ENCODE measurements at places on chromosomes 11 and 22.
A peak's percentile ranks its signal among the peaks of the same experiment; 100 is the strongest.

GRCh38 chr22:24072361-24072760, 61.3 kb downstream of the CABIN1 start:
- DNase-seq, result no peak

DNA sequence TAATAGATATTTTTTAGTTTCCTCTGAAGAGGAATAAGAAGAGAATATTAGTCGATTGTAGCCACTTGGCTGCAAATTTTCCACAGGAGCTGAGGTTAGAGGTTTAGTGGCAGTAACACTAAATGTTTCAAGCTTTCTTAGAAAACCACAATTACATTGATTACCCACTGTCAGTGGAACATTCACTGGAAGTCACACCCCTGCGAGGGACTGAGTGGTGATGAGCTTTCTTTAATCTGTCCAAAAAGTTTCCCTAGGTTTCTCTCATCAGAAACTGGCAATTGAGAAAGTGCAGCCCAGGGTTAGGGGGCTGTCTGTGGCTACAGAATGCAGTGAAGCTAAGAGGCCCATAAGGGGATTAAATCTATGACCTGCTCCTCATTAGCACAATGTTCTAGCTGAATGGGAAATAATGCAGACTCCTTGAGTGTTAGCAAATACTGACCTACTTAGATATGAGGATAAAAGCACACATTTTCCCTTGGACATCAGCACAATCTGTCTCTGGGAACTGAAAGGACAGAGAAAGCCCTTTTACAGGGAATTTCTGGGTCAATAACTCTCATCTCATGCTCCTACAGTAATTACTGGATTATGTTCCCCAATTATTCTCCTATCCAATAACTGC, 189.5 kb downstream of the FAM76B start:
- no peak for DNase-seq

DNA sequence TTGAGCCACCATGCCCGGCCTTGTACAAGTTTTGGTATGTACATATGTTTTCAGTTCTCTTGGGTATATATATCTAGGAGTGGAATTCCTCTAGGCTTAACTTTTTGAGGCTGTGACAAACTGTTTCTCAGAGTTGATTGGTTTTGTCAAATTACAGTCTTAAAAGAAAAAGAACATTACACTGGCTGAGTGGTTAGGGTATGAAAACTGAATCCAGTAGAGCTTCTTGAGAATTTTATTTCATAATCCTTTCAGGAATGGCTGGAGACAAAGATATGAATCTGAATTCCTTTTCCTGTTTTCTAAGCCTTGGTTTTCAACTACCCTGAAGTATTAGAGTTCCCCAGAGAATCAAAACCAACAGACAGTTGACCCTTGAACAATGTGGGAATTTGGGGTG, 6.5 kb downstream of the METTL15 start:
- DNase-seq, result no peak

DNA sequence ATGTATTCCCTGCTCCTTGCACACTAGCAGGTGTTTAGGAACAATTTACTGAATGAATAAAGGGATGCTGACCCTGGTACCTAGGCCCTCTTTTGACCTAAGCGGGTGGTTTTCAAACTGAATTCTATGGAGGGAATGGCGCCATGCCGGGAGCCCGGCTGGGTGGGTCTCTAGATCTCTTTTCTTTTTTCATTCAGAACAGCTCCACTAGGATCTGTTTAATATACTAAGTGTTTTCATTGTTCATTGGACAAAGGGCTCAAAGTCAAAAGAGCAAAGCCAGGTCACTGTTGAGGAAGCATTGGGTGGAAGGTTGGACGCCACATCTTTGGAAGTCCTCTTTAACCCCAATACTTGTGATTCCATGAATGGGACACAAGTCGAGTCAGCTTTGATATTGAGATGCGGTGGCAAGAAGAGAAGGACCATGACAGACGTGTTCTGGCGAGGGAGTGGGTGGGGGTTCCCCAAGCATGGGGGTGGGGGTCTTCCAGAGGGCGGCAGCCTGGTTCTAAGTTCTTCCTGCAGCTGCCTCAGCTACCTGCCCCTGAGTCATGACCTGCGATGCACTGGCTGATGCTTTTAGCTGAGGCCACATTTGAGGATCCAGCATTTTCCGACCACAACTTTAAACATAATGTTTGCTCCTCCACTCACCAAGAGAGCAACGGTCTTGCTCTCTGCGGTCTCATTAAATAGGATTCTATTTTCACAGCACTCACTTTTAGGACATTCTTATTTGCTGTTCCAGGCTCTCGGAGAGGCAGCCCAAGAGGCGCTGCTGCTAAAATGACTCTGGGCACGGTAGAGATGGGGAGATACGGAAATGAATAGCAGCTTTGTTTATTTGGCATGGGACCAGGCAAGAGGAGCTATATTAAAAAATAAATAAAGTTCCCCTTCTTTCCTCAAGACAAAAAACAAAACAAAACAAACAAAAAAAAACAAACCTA, 100.6 kb downstream of the FBXO7 start:
- no peak for DNase-seq

DNA sequence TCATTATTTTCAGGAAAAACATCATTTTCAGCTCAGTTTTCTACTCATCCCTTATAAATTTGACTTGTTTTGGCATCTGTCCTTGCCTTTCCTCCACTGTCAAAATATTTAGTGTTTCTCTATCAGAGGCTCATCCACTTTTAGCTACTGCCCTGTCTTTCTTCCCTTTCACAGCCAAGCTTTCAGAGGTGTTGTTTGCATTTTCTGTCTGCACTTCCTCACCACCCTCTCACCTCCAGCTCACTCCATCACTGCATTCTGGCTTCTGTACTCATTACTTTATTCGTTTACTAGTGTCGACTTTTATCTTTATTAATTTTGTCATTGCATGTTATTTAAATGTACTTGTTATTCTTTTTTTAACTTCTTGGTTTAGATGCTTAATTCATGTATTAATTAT, 26.7 kb upstream of the NNMT start:
- DNase-seq, result no peak

GRCh38 chr11:66717925-66718319, 11.1 kb downstream of the SPTBN2 start:
- DNase-seq, result no peak

DNA sequence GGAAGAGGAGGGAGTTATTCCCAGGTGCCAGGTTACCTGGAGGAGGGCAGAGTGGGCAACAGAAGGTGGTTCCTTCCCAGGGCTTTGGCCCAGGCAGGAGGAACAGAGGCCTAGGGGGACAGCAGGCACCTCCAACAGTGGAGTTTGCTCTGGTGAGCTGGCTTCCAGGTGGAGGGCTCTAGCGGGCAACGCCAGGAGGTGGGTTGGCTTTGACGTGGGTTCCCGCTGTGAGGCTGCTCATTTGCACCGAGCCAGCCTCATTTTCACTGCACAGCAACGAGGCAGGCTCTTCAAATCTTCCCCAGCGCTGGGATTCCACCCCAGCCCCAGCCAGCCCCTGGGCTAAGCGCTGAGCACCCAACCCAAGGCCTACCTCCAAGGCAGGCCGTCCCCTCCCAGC, 8.1 kb downstream of the IGSF9B start:
- no peak for DNase-seq

DNA sequence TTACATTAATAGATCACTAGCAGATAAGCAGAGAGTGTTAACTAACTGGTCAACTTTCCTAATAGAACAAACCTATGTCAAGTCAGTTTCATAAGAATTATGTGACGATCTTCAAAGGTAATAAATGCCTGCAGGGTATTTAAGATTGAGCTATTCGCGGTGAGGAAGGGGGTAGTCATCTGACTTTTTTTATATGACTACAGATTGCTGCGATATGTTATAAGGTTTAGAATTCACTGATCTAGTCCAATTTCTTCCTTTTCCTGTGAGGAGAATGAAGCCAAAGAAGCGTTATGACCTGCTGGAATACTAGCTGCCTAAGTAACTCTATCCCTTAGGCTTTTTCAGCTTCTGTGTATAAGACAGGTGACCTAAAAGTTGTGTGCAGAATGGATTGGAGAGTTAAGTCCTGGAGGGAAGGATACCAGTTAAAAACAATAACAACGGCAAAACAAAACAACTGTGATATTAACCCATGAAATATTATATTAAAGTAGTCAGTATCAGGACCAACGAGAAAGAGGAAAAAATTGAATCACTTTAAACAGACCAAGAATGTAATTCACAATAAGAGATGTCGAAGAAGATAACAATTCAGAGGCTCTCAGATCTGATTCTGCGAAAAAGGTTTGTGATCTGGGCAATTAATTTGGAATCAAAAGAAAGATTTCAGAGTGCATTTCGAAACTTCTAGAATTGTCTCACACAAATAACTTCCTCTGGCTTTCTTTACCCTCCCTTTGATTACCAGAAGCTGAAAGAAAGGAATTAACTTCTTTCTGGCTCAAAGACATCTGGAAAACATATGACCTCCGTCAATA, 630 bp downstream of the CASP4 start:
- DNase-seq, result no peak

- DNase-seq, result no peak
Measured at GRCh38 chr22:46892866-46893265, 130.4 kb downstream of the TBC1D22A start.

DNA sequence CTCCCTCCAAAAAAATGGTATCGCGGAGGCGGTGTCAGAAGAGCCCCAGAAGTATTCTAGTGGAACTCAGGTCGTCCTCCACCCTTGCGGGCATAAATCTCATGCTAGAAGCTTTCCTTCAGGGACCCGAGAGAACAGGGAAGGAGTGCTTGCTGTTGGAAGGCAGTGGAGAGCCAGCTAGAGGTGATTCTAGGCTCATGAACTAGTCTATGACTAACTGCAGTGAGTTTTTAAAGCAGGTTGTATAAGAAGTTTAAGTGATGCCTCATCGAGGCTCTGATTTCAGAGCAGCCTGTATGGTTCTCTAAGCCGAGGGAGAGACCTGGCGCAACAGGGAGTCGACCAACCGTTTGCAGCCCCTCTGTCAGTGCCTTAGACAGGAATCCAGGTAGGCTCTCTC, 85.7 kb downstream of the TBC1D22A start:
- no peak for DNase-seq

- DNase-seq, result peak; percentile 63
Measured at GRCh38 chr11:35087648-35088047, 51.3 kb upstream of the CD44 start.

GRCh38 chr11:44899959-44900358, 50.7 kb downstream of the TP53I11 start:
- peak; percentile 52 for DNase-seq

DNA sequence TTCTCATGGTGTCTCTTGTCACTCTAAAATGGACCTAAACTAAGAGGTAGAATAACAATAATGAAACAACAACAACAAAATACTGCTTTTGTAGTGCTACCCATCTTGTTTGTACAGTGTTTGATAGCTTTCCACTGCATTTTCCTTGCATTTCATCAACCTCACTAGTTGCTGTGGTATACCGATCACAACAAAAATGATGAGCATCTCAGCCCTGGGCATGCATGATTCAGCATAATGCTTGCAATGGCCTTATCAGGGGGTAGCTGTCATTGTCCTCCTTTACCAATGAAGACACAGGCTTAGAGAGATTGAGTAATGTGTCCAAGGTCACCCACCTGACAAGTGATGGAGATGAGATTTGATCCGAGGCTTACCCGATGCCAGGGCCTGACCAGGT, 682.5 kb downstream of the NTM start:
- no peak for DNase-seq

DNA sequence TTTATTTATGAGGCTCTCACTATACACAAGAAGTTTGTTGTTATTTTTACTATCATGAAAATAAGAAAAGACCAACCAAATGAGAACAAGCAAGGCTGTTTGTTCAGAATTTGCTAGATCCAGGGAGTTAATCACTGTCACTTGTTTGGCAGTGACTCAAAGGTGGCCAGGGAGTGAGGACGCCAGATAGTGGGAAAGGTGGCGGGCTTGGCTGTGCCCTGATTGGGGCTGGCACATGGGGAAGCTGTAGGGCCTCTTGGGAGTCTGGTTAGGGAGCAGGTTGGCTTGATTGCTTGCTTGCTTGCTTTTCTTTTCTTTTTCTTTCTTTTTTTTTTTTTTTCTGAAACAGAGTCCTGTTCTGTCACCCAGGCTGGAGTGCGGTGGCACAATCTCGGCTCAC, 53.1 kb upstream of the SLC22A12 start:
- DNase-seq, result no peak

DNA sequence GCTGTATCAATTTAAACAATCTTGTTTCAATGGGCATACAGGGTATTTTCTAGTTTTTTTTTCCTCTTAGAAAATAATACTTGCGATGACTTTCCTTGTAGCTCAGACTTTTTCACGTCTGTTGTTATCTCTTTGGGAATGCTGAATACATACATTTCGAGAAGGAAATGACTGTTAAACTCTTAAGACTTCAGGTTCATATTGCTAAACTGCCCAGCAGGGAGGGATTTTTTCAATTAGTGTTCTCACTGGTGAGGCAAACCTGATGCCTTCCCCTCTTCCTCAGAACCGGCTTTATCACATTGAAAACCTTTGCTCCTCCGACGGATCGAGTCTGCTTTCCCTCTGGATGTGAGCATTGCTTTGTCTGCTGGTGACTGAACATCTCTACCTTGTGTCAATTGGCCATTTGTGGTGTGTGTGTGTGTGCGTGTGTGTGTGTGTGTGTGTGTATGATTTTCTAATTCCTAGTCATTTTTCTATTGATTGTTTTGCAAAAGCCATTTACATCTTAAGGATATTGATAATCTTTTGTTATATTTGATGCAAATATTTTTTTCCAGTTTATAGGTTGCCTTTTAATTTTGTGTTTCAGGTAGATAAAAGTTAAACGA, 6.6 kb downstream of the NEAT1 start:
- no peak for DNase-seq

DNA sequence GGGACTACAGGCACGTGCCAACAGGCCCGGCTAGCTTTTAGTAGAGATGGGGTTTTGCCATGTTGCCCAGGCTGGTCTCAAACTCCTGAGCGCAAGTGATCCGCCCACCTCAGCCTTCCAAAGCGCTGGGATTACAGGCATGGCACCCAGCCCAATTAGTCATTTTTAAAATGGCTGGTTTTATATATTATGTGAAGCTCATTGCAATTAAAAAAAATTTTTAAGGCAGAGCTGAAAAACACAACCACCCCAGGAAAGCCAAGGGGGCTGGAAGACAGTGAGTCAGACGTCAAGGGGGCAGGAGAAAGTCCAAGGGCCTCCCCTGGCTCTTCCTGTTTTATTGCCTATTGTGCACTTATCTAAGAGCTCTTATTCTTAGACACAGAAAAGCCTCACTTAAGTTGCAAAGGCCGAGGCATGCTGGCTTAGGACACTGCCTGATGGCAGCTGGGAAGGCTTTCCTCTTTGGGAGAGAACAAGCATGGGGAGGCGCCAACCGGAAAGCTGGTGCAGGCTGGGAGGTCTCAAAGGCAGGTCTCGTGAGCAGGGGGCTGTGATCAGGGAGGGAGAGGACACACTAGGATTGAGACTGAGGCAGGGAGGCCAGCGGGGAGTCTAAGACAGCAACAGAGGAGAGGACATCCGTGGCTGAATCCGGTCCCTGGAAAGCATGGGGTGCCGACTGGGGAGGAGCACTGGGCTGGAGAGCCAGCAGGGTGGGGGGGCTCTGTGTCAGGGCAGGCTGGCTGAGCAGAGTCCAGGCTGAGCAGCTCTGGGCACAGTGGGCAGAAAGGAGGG, 11.1 kb upstream of the OSM start:
- DNase-seq, result no peak

- DNase-seq, result no peak
Measured at GRCh38 chr11:75152090-75152489, 1.2 kb downstream of the SLCO2B1 start.

GRCh38 chr11:33452836-33453624, 195.8 kb downstream of the HIPK3 start:
- peak; percentile 26 for DNase-seq
